ENCODE measurements at places on chromosomes 12 and 14.

- DNase-seq: no peak
Observed at GRCh38 chr14:102183886-102184285, 44.2 kb downstream of the WDR20 start.

- no peak for DNase-seq
Observed at GRCh38 chr12:106387848-106388377, 30.4 kb downstream of the POLR3B start.

- no peak for DNase-seq
Observed at GRCh38 chr12:18103624-18104023, 13.6 kb upstream of the RERGL start.

- no peak for DNase-seq
Observed at GRCh38 chr14:35247777-35248475, 44.3 kb upstream of the PSMA6 start.

- DNase-seq: peak; percentile 60
Observed at GRCh38 chr14:96940009-96940408, 142.8 kb downstream of the VRK1 start.

- DNase-seq: no peak
Observed at GRCh38 chr12:127295630-127296029, 971.3 kb upstream of the TMEM132C start.

- DNase-seq: no peak
Observed at GRCh38 chr12:6883252-6883651, 10.1 kb upstream of the SPSB2 start.
